ENCODE measurements at places on chromosomes 4 and X.

- no peak for DNase-seq
Observed at GRCh38 chr4:88728146-88728545, 30.5 kb upstream of the NAP1L5 start.

- no peak for DNase-seq
Observed at GRCh38 chr4:70749313-70749712, 27.5 kb downstream of the RUFY3 start.

- DNase-seq: no peak
Observed at GRCh38 chr4:42624551-42624950, 32.4 kb downstream of the ATP8A1 start.

GRCh38 chr4:74152836-74153235, 5.1 kb upstream of the MTHFD2L start:
- no peak for DNase-seq

- DNase-seq: no peak
Observed at GRCh38 chr4:185728893-185729292, 83.1 kb downstream of the SORBS2 start.

GRCh38 chrX:109739625-109740432, 6.8 kb upstream of the ACSL4 start:
- peak; percentile 40 for DNase-seq

- no peak for DNase-seq
Observed at GRCh38 chr4:109169170-109169569, 133.3 kb downstream of the COL25A1 start.

GRCh38 chr4:73086095-73086868, 16.8 kb upstream of the COX18 start:
- DNase-seq: no peak

DNA sequence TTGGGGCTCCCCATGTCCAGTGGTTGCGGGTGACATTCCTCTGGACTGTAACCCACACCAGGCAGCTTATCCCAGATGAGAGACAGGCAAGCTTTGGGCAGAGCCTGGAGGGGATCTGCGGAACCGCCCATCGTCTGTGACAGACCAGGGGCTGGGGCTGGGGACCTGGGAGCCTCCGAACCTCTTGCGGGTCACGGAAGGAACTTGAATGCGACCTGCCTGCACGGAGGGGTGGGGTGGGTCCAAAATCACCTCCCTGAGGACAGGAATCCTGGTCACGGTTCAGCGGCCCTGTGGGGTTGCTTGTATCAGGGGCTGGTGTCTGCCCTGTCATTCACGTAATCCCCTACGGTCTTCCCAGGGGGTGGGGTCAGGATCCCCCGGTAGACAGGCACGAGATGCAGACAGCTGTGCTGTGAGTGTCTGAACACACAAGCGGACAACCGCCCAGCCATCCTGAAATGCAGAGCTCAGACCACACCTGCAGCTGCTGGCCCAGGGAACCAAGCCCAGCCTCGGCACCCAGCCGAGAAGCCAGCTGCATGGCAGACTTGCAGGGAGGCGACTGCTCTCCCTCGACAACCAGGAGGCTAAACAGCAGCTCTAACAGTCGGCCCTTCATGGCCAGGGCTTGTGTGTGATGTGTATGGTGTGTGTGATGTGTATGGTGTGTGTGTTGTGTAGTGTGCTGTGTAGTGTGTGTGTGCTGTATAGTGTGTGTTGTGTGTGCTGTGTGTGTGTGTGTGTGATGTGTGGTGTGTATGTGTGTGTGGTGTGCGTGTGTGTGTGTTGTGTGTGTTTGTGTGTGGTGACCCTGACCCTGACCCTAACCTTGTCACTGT, 105.9 kb upstream of the ADRA2C start:
- no peak for DNase-seq

DNA sequence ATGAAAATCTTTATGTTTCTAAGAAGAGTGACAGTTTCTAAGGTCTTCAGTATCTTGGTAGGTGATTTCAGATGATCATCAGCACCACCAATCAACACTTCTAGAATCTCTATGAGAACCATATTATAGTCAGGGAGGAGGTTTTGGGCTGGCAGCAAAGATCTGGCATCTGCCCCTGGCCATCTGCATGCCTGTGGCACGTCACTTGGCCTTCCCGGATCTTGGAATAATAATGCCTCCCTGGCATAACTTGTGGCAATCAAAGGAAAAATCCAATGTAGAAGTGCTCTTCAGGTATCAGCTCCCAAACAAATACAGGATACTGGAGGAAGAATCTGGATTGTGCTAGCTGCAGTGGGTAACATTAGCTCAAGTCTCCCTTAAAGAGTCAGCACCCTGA, 57.3 kb downstream of the RASL11B start:
- DNase-seq: no peak

GRCh38 chr4:26670903-26671537, 87.1 kb downstream of the TBC1D19 start:
- no peak for DNase-seq

- no peak for DNase-seq
Observed at GRCh38 chrX:96379951-96380350, 304.7 kb upstream of the DIAPH2 start.

DNA sequence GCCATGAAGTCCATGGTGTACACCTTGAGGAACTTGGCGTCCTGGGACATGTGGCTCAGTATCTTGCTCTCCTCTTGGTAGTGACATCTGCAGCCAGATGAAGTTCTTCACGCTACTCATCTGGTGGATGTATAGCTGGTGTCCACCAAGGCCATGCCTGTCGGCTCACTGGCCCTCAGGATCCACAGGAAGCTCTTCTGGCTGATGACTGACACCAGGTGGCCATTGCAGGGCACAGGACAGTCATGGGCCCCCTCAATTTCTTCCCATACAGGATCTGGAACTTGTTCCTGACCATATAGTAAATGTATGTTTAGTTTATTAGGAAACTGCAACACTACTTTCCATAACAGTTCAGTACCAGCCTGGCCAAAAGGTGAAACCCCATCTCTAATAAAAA, 10.3 kb upstream of the CLCN5 start:
- DNase-seq: no peak

- DNase-seq: no peak
Observed at GRCh38 chrX:155028877-155029291, 2.2 kb downstream of the FUNDC2 start.

DNA sequence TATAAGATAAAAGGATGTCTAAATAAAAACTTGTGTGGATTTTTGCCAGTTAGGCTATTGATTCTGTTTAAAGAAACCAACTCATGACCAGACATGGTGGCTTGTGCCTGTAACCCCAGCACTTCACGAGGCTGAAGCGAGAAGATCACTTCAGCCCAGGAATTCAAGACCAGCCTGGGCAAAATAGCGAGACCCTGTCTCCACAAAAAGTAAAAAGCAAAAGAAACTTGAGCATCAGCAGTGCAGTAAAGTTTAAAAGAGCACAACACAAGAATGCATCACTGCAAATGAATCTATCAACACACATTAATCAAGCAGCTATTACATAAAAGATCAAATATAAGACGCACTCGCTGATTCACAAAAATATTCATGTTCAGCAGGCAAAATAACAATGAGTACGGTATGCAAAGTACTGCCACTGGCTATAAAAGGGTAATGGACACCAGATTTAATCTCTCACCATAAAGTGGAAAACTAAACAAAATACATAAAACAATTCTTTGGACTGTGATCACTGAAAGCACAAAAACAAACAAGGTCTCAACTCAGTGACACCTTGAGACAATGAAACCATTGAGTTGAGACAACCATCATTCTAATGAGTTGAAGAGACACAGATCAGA, 41.3 kb downstream of the LRBA start:
- no peak for DNase-seq

- DNase-seq: no peak
Observed at GRCh38 chrX:42519666-42520231, 258.2 kb downstream of the PPP1R2C start.

- no peak for DNase-seq
Observed at GRCh38 chr4:128573781-128574508, 235.6 kb upstream of the JADE1 start.

- DNase-seq: peak; percentile 20
Observed at GRCh38 chrX:151713849-151714248, 2.0 kb upstream of the FATE1 start.

DNA sequence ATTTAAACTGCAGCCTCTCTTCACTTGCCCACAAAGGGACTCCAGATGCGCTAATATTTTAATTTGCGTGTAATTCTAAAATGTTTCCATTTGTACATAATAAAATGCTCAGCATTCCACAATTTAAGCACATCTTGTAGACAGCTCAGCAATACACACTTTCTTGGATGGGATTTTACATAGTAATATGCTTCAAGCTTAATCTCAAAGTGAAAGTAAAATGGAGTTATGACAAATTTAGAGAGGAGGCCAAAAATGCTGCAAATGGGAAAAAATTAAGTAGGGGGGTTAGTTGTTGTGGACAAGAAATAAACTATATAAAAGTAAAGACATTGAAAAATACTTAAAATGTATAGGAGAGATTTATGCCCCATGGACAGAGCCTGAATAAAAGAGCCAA, 149.1 kb downstream of the FBXO8 start:
- no peak for DNase-seq

- DNase-seq: peak; percentile 9
Observed at GRCh38 chr4:18042754-18043153, 21.2 kb upstream of the LCORL start.

- DNase-seq: no peak
Observed at GRCh38 chr4:147776716-147777115, 44.8 kb downstream of the ARHGAP10 start.

- no peak for DNase-seq
Observed at GRCh38 chr4:15690020-15690809, 8.6 kb downstream of the FAM200B start.

DNA sequence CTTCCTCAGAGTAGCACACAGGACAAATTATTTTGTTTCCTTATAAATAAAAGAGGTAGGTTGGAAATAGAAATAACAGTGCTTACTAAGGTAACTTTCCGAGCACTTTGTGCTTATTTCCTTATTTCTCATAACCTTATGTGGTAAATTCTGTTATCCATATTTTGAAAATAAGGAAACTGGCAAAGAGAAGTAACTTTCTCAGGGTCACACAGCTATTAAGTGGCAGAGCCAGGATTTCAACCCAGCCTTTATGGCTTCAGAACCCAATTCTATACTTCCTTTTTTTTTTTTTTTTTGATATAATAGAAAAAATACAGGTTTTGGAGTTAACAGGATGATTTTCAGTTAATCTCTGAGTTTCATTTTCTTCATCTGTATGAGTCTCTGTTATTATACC, 3.3 kb downstream of the UTP3 start:
- DNase-seq: no peak

DNA sequence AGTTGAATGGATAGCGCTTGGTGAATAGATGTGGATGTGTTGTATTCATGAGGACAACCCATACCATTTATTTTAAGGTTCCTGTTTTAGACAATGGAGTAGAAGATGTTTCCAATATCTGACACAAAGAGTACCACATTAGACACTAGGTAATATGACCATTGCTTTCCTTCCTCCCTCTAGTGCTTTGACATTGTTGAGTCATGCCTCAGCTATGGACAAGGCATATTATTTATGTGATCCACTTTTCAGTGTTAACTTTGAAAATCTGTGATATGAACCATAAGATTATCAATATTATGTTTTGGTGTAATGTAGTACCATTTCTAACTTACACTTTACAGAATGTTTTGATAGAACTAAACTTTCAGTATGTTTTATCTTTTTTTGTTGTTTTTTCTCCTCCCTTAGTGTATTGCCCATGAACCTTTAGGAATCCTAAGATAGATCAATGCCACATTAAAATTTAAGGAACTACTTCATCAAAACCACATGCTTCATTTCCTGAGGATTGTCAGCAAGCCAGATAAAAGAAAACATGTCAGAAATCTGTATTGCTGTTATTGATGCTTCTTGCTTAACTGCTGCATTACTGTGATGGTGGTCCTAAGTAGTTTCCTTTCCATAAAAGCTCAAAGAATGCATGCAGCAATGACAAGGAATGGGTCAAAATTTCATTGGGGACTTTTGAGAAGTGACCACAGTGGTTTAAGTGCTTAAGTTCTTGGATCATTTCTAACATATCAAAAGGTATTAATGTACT, 105.0 kb downstream of the PCDH7 start:
- no peak for DNase-seq

GRCh38 chrX:68894513-68895340, 65.9 kb downstream of the EFNB1 start:
- DNase-seq: peak; percentile 70

DNA sequence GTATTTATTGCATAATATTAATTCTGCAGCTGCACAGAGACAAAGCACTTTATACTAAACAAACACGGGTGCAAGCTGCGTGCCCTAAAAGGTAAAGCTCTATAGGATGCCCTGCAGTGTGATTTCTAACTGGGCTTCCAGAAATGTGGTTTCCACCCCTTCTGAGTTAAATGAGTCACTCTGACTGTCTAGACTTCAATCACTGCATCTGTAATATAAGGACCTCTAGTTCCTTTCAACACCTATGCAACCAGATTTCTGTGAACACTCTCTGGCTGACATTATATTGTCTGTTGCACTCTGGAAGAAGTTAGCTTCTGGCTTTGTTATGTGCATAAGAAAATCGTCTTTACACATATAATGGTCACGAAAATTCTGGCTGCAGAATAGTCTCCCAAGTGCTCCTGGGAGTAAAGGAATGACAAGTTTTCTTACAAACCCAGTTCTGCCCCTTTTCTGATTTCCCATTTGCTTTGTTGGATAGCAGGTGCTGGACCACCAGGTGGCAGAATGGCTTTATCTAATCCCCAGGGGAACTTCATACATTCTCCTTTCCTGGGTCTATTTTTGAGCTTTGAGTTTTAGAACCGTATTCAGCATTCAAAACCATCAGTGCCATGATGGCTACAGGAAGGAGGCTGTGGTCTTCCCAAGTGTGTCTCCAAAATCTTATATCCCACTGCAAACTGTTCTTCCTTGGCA, 842.2 kb downstream of the STIM2 start:
- no peak for DNase-seq

DNA sequence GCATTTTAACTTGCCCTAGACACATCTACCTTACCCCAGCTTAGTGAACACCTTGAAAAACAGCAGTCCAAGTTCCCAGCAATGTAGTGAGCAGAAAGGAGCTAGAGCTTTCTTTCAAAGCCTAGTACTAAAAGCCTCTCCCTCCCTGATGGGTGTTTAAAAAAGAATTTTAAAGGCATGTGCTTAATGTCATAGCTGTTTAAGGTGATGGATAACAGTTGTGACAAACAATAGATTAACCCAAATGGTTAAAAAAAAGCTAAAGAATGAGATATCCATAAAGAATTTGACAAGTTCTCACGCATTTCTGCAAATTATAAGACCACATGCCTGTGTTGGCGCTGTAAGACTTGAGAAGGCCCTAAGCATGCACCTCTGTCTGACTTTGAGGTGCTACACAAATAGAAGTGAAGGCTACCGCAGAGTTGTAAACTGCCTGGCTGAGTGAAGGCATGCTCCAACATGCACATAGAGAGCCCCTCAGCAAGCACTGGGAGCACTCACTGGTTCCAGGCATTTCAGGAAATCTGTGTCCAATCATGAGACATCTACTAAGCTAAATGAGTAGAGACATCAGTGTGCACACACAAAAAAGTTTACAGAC, 94.0 kb downstream of the PHF8 start:
- DNase-seq: no peak

GRCh38 chr4:107647591-107647990, 72.4 kb downstream of the PAPSS1 start:
- DNase-seq: no peak

- DNase-seq: no peak
Observed at GRCh38 chr4:147582386-147583060, 34.7 kb upstream of the TMEM184C start.
